Activated naive CD8-positive, alpha-beta T cell treated with anti-CD3 and anti-CD28 coated beads for 36 hours (primary cell): ENCODE measurements at places on chromosomes 3 and 15. TPM values are rescaled to one million over a fixed set of nuclear protein-coding genes. Genes with fewer than 3 reads are reported as not detected.

GRCh38 chr3:158671821-158672214 is 630 bp downstream of the LXN start:
- peaks cover 25% of the 10 kb centered on the region for H3K36me3 ChIP-seq
- H3K27ac ChIP-seq, result peak overlapping the region; percentile 87
- no peak for DNase-seq
- H3K4me3 ChIP-seq, result peak overlapping the region; percentile 91
- no peaks in the 10 kb centered on the region for H3K27me3 ChIP-seq
- H3K4me1 ChIP-seq, result peaks cover 13% of the 10 kb centered on the region

TMCO5A gene
- not detected for total RNA-seq

GRCh38 chr3:123884203-123884831 is at the start of gene MYLK:
MYLK (minus strand) TSS chr3:123884332; CDS start chr3:123793841, 90,491 bp downstream.
- H3K4me3 ChIP-seq, result peak within 1 kb of the TSS; percentile 64
- H3K27ac ChIP-seq, result no peak within 1 kb of the TSS
- H3K4me1 ChIP-seq, result peaks cover 17% of the 10 kb centered on the region
- no peaks in the 10 kb centered on the region for H3K36me3 ChIP-seq

FAIM gene
- 7.9 TPM for total RNA-seq

TGM4 gene
- total RNA-seq, result not detected

- no peaks in the 10 kb centered on the region for H3K27me3 ChIP-seq
- H3K4me3 ChIP-seq, result peak overlapping the region; percentile 91
- H3K36me3 ChIP-seq, result no peaks in the 10 kb centered on the region
- H3K4me1 ChIP-seq, result peaks cover 22% of the 10 kb centered on the region
- no peak for DNase-seq
These were observed 848 bp downstream of the NCEH1 start for GRCh38 chr3:172709774-172710663.

- no peak overlapping the region for H3K27ac ChIP-seq
- no peak for DNase-seq
- peaks cover 21% of the 10 kb centered on the region for H3K4me1 ChIP-seq
- H3K36me3 ChIP-seq, result peaks cover 7% of the 10 kb centered on the region
- peaks cover 39% of the 10 kb centered on the region for H3K27me3 ChIP-seq
- no peak overlapping the region for H3K4me3 ChIP-seq
These were observed 2.2 kb downstream of the LTK start for GRCh38 chr15:41511331-41511898.

DNA sequence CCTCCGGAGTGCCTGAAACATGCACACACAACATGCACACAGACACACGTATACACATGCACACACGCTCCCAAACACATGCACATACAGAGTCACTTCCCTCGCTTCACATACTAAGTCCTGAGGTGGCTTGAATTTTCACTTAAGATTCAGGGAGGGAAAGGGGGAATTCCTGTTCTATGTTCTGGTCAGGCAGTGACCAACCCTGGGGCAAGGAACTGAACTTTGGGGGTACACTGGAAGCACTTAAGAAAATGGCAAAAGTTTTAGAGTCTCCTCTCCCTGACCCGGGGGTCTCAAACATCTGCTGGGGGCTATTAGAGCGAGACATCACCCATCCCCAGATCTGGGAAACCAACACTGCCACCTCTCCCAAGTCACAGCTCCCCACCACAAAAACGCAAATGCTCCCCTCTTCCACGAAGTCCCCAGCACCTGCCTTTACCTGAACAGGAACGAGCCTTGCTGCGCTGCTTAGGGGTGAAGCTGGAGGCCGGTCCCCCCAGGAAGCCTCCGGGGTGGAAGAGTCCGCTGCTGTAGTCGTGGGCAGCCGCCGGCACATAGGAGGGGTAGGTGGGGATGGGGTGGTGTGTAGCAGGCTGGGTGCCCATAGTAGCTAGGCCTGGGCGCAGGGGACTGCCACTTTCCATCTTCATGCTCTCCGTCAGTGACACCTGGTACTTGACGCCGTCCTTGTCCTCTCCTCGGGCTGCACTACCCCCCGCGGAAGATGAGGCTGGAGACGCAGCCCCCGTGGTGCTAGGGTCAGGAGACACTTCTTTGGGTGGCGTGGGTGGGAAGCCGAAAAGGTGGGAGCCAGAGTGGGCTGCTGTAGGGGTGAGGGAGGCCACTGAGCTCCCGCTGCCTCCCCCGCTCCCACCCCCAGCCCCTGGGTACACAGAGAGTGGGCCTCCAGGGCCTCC is 7.5 kb downstream of the GATA2 start:
- no peaks in the 10 kb centered on the region for H3K36me3 ChIP-seq
- peaks cover 88% of the 10 kb centered on the region for H3K27me3 ChIP-seq
- H3K4me3 ChIP-seq, result no peak overlapping the region

FBXO40 gene
- not detected for total RNA-seq

ABHD14A gene
- 12.9 TPM for total RNA-seq

- H3K4me3 ChIP-seq, result peak overlapping the region; percentile 78
- peaks cover 41% of the 10 kb centered on the region for H3K36me3 ChIP-seq
- no peaks in the 10 kb centered on the region for H3K27me3 ChIP-seq
- H3K4me1 ChIP-seq, result peaks cover 39% of the 10 kb centered on the region
- peak overlapping the region; percentile 88 for H3K27ac ChIP-seq
These were observed 3.6 kb downstream of the PDIA3 start for GRCh38 chr15:43749690-43750345.

- no peak overlapping the region for H3K27ac ChIP-seq
- no peak overlapping the region for H3K4me3 ChIP-seq
- H3K27me3 ChIP-seq, result no peaks in the 10 kb centered on the region
- DNase-seq, result no peak
- H3K4me1 ChIP-seq, result peaks cover 8% of the 10 kb centered on the region
- peaks cover 2% of the 10 kb centered on the region for H3K36me3 ChIP-seq
These were observed 326.7 kb upstream of the TBL1XR1 start for GRCh38 chr3:177523872-177524438.

GRCh38 chr3:136122006-136122405 is 74.1 kb downstream of the MSL2 start:
- no peak overlapping the region for H3K4me3 ChIP-seq
- H3K27me3 ChIP-seq, result no peaks in the 10 kb centered on the region
- no peak overlapping the region for H3K27ac ChIP-seq
- H3K4me1 ChIP-seq, result no peaks in the 10 kb centered on the region
- H3K36me3 ChIP-seq, result no peaks in the 10 kb centered on the region

VGLL3 gene
- not detected for total RNA-seq

GRCh38 chr15:101455291-101456025 is 34.0 kb downstream of the PCSK6 start:
- H3K4me3 ChIP-seq, result no peak overlapping the region
- H3K27me3 ChIP-seq, result peaks cover 37% of the 10 kb centered on the region
- H3K36me3 ChIP-seq, result peaks cover 2% of the 10 kb centered on the region
- no peak overlapping the region for H3K27ac ChIP-seq

CMTM8 gene
- total RNA-seq, result 5.0 TPM

GRCh38 chr15:48643206-48643605 is 2.3 kb downstream of the FBN1 start:
- H3K27ac ChIP-seq, result no peak overlapping the region
- DNase-seq, result no peak
- H3K36me3 ChIP-seq, result no peaks in the 10 kb centered on the region
- H3K4me3 ChIP-seq, result no peak overlapping the region

GRCh38 chr3:32140943-32141342 is 34.5 kb downstream of the GPD1L start:
- H3K36me3 ChIP-seq, result peaks cover 16% of the 10 kb centered on the region
- H3K27me3 ChIP-seq, result no peaks in the 10 kb centered on the region

DNA sequence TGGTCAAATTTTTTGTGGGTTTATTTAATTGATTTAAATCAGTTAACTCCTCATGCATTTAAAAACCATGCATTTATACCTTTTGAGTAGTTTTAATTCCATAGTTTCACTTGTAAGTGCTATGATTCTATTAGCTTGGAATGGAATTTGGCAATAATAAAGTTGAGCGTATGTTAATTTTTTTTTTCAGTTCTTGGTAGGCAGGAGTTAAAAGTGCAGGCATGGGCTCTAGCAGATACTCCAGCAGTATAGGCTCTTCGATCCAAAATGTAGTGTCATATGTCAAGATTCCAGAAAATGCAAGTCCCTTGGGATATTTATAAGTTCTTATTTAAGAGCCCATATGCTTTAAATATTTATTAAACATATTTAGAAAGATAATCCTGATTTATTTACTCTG is 70.3 kb downstream of the LYSMD4 start:
- no peak overlapping the region for H3K4me3 ChIP-seq
- no peak overlapping the region for H3K27ac ChIP-seq
- DNase-seq, result no peak
- H3K4me1 ChIP-seq, result peaks cover 4% of the 10 kb centered on the region

EFCAB12 gene
- 0.39 TPM for total RNA-seq

TYRO3 gene
- 1.1 TPM for total RNA-seq

DNA sequence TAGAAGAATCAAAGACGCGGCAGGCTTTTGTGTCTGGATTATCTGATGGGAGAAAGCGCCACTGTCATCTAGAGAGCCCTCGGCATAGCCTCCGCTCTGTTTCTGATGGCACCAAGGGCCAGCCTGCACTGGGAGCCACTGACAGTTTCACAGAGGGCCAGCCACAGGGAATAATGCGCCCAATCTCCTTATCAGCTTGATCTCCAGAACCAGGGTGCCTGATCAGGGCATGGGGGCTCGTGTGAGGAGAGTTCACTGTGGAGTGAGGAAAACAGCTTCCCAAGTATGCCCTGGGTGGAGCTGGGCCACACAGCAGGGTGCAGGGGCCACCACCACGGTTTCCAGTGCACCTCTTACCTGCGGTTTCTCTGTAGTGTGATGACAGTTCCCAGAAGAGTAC is 29.8 kb upstream of the CLK3 start:
- no peak for DNase-seq
- H3K4me3 ChIP-seq, result no peak overlapping the region
- no peak overlapping the region for H3K27ac ChIP-seq
- no peaks in the 10 kb centered on the region for H3K27me3 ChIP-seq
